ENCODE measurements at places on chromosomes 4 and X.

DNA sequence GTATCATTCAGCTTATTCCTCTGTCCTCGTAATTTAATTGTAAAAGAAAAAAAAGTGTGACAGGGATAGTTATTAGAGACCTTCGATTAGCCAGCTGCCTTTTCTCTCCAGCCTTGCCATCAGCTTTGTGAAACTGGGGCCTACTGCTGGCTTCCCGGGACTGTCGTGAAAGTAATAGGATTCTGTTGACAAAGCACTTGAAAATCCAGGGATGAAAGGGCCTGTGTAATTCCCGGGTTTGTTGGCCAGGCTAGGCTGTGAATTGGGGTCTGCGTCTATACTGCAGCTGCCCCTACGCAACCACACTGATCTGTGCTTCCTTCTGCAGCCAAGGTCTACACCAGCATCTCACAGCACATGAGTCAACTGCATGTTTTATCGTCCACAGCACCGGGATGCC lies 120.4 kb upstream of the SCML1 start:
- no peak for DNase-seq

DNA sequence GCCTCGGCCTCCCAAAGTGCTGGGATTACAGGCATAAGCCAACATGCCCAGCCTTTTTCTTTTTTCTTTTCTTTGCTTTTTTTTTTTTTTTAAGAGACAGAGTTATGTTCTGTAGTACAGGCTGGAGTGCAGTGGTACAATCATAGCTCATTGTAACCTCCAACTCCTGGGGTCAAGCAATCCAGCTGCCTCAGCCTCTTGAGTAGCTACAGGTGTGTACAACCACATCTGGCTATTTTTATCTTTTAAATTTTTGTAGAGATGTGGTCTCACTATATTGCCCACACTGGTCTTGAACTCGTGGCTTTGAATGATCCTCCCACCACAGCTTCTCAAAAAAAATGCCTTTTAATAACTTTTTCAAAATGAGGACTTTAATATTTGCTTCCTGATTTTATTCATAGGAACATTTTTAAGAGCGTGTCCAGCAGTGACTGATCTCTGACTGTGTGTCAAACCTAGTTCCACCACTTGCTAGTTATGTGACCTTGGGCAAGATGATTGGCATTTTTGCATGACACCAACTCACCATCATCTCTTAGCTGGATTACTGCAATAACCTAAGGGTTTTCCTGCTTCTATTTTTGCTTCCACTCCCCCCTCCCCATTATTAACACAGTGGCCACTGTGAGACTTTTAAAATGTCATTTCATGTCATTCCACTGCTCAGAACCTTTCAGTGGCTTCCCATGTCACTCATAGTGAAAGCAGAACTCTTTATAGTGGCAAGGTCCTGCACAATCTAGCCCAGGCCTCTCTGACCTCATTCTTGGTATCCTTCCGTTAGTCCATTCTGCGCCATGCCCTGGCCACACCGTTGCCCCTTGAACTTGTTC lies 4.5 kb upstream of the TNIP3 start:
- DNase-seq = no peak

- DNase-seq = no peak
Observed at GRCh38 chr4:51845055-51845426, 2.1 kb downstream of the DCUN1D4 start.

DNA sequence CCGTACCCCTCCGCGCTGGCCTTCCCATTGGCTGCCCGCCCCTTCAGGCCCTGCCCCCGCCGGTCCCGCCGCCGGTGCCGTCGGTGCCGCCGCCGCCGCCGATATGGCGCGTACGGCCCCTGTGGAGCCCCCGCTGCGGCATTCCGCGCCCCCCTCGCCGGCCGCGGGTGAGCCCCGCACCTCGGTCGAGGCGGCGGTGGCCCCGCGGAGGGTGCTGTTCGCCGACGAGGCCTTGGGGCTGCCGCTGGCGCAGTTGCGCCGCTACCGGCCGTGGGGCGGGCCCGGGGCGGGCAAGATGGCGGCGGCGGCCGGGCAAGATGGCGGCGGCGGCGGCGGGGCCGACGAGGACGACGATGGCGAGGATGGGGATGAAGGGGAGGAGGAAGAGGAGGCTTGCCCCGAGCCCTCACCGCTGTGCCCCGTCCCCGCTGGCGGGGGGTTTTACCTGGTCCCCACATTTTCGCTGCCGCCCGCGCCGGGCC lies at the start of gene PPP1R3F:
TSS of gene PPP1R3F (plus strand) at position 27 of the 482 bp plus-strand sequence. CDS start at position 104, 77 bp downstream.
- DNase-seq = no peak

- no peak for DNase-seq
Observed at GRCh38 chrX:155747520-155747919, 133.6 kb upstream of the VAMP7 start.

GRCh38 chr4:157918036-157918832 lies 254.6 kb downstream of the GASK1B start:
- DNase-seq = no peak

GRCh38 chr4:165947019-165947418 lies 74.0 kb downstream of the TLL1 start:
- no peak for DNase-seq

- DNase-seq = no peak
Observed at GRCh38 chr4:155388162-155388561, 11.4 kb upstream of the MAP9 start.

DNA sequence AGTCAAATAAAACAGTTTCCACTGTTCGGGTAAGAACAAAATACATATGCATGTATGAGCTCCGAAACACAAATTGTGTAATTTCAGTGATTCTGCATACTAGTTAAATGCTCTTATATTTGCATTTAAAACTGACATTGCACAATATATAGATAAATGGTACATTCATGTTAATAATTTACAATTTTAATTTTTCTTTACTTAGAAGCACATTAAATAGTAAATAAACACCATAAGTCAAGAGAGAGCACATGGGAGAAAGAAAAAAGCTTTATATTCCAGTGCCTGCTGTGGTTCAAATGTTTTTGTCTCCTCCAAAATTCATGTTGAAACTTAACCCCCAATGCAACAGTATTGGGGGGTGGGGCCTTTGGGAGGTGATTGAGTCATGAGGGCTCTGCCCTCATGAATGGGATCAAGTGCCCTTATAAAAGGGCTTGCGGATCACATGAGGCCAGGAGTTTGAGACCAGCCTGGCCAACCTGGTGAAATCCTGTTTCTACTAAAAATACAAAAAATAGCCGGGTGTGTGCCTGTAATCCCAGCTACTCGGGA lies 322.9 kb downstream of the BCOR start:
- DNase-seq = no peak

GRCh38 chrX:102765217-102765616 lies 44.7 kb downstream of the GPRASP3 start:
- DNase-seq = no peak

DNA sequence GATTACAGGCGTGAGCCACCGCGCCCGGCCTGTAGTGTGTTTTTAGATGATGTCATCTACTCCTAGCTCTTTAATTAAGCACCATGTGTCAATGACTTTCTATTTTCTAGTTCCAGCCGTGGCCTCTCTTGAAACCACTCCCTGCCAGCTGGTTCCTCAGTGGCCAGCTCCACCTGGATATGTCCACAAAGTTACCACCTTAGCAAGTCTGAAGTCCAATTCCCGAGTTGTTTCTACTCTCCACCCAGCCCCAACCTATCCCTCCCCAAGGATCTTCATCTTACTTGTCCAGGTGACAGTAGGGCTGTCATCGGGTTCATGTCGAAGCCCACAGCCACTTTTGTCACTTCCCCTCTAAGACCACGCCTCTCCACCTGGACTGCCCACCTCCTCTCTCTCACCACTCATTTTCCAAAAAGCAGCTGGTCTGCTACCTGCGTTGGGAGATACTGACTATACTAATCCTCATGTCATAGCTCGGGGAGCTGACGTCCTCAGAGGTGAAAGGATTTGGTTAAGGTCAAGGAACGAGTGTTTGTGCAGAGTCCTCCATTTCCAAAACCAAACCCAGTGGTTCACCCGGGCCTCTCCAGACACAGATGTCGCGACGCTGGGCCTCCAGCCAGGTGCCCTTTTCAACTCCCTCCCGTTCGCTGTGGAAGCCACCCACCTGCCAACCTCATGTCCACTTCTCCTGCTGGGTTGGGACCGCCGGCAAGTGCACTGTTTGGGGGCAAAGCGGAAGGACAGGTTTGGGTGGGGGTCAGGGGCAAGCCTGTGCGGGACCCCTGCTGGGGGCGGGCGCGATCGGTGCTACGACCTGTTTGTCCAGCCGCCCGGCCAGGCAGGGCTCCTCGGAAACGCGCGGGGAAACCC lies 704 bp downstream of the FAM3A start:
- no peak for DNase-seq

DNA sequence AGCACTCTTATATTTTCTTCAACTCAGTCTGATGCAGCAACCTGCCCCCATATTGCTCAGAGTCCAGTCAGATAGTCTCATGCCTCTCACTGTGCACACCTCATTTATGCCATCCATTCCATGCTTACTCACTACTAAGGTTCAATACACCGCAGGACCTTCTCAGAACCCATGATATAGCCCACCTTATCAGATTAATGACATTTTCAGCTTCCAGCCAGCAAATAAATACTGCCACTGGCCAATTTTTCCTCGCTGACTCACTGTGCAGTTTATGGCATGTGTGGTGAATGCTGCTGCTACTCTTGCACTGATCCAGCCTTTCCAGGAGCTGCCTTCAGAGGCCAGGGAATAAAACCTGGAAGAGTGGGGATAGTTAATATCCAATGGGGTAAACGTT lies 380.6 kb upstream of the SPOCK3 start:
- no peak for DNase-seq

GRCh38 chr4:159010563-159011260 lies 92.2 kb upstream of the RAPGEF2 start:
- no peak for DNase-seq

GRCh38 chr4:154044108-154044531 lies 255.2 kb upstream of the SFRP2 start:
- DNase-seq = no peak

GRCh38 chrX:33252306-33252825 lies 41.0 kb upstream of the DMD start:
- DNase-seq = no peak

DNA sequence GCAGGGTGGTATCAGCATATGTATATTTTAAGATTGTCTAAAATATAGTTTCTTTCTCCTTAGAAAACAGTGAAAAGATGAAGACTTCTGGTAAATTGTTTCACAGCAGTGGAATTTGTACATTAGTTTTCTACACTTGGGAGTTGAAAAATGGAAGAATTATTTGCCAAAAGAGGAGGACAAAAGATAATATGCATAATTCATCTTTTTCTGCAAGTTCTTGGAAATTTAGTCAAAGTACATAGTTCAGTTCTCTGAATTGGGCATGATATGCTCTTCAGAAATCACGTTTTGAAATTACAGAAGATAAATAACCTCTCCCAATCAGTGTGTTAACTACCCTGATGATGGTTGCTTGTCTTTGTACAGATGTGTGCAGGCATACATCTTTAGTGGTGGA lies 47.0 kb downstream of the RBPJ start:
- DNase-seq = no peak

DNA sequence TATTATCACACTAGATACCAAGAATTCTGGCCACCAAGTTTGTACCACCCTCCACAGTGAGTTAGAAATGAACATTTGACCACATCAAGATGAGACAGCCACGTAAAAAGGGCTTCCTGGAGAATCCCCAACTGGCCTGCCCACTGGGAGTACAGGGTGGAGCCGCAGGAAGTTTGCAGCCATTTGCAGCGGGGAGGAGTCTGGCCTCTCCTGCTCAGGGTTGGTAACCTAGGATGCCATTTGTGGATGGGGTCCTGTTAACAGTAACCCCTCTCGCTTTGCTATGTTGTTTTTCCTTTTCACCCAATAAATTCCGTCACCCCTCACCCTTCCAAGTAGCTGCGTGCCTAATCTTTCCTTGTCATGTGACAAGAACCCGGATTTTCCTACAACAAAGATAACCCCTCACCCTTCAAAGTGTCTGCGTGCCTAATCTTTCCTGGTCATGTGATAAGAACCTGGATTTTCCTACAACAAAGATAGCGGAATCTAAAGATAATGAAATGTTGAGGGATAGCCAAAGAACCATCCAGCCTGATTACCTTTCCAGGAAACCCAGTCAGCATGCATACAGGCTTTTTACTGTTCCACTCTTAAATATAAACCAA lies 245.4 kb downstream of the NAF1 start:
- DNase-seq = no peak

DNA sequence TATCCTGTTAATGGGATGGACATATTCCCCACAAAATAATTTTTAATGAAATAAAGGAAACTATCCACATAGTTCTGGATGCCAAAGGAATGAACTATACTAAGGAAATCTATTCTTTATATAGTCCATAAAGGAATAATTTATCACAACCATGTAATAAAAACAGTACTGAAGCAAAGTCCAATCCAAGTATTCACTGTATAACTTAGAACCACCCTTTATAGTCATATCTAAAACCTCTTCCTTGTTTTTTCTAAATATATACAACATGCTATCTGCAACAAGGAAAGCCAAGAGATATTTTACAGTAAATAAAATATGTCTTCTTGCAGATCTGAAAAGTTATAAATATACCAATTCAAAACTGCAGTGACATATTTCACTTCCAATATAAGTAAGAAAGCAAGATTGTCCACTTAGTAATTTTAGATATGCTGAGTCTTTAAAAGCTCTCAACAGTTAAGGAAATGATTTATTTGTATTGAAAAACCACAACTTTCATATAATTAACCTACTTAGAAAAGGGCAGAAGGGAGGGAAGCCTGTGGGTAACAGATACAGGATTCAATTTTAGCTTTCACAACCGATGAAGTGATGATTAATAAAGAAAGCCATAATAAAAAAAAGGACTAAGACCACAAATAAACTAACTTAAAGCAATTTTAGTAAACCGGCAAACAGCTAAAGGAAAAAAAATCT lies 8.0 kb downstream of the NR3C2 start:
- DNase-seq = no peak

Data from HCT116 (cell line).